Pancreas (tissue), 10 donors: ENCODE measurements at places on chromosomes 2 and 18.

- DNase-seq: no peak
Observed at GRCh38 chr2:59449274-59449673, 1104.2 kb downstream of the BCL11A start.

DNA sequence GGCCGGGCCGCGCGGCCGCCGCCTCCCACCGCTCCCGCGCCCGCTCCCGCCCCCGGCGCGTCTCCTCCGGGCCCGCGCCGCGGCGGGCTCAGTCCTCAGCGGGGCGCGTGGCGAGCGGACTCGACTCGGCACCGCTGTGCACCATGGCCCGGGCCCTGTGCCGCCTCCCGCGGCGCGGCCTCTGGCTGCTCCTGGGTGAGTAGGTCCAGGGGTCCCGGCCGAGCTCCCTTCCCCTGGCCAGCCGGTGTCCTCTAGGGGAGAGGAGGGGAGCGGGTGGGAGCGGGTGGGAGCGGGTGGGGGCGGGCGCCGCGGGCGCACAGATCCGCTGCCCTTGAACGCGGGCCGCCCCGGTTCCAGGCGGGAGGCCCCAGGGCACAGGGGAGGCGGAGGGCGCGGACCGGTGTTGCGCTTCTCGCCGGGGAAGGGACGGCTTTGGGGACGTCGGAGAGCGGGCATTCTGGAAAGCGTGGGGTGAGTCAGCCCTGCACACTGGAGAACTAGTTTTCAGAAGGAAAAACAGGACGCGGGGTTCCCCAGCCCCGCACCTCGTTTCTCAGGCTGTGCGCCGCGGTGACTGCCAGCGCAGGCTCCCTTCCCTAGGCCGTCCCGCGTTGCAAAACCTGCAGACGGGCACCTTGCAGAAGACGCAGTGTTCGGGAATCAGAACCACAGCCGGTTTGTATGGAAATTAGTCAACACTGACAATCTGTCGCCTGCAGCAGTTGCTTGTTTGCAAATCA, at the start of gene RAMP1:
Gene RAMP1 (plus strand): TSS at position 91 of the 740 bp plus-strand sequence. CDS start 53 bp downstream, at position 144.
- peak; percentile 87 for DNase-seq

DNA sequence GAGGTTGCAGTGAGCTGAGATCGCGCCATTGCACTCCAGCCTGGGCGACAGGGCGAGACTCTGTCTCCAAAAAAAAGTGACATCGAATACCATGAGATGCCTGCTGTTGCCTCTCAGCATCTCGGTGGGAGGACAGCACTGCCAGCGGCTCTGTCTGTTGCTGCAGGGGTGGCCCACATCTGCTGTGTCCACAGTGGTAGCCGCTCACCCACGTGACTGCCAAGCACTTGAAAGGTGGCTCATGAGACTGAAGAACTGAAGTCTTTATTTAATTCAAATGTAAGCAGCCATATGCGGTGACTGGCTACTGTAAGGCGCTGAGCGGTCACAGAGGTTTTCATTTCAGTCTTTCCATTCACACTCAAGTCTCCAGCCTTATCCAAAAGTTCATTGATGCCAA, 25.8 kb downstream of the IMPA2 start:
- peak; percentile 55 for DNase-seq

DNA sequence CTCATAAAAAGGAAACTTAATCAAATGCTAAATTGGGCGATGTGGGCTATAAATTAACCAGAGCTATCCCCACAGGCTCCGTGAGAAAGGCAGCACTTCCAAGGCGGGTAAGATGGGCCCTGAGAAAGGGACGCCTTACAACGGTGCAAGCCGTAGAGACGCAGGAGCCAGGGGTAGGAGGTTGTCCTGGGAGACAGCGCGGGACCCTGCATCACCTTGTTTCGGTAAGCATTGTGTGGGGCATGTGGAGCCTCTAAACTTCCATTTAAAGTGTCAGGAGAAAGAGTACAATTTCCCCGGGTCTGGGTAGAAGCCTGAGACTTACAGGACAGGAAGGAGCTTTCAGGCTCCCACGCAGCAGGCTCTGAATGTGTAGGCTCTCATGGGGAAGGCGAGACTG, 1.2 kb upstream of the PER2 start:
- peak; percentile 52 for DNase-seq

DNA sequence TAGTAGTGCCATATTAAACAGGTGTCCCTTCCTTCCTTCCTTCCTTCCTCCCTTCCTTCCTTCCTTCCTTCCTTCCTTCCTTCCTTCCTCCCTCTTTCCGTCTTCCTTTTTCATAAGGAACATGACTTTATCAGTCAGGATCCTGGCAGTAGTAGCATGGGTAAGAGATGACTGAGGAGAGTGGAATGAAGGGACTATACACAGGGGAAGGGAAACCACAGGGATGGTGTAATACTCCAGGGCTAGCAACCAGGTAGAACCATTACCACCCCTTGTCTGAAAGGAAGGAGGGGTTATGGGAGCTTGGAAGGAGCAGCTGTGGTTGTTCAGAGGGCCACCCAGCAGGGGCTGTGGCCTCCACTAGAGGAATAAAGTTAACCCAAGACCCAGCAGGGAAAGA, 23.2 kb upstream of the KDM3A start:
- DNase-seq: no peak

GRCh38 chr2:2740238-2740775, 409.2 kb upstream of the MYT1L start:
- no peak for DNase-seq

- no peak for DNase-seq
Observed at GRCh38 chr2:88452980-88453582, 588 bp upstream of the FOXI3 start.

GRCh38 chr18:71760541-71760940, 783.6 kb downstream of the CBLN2 start:
- DNase-seq: no peak

DNA sequence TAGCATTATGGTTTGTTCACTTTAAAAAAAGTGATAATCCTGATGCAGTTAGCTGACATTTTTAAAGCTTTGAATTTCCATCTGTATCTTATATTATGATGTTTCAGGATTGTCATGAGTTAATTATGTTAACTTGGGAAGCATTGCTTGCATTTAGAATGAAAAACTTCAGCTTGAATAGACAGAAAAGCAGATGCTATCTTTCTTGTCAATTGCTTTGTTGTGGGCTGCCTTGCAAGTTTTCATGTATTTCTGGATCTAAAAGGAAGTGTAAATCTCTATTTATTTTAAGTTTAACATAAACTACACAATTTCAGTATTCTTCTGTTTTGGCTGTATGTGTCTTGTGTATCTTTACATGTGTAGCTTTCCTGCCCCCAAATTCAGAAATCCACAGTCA, 479.5 kb downstream of the ARHGAP15 start:
- no peak for DNase-seq

DNA sequence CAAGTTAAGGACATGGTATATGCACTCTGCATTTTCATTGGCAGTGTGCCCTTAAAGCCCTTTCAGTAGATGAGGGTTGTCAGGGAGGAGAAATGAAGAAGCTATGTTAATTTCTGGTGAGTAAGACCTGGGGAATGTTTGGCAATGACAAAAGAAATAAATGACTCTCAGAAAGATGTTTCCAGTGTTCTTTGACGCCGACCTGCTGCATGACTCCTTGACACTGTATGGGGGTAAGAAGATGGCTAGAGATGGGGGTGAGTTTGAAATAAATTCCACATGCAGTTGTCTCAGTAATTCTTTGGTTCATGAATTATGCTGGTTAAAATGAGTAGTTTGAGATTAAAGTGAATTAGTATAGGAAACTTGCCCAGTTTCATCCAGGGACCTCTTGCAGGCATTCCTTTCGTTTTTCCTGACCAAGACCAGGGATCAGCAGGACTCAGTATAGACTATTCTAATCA, 5.9 kb downstream of the CCDC121 start:
- no peak for DNase-seq
